ENCODE measurements at places on chromosomes 13 and 19.

DNA sequence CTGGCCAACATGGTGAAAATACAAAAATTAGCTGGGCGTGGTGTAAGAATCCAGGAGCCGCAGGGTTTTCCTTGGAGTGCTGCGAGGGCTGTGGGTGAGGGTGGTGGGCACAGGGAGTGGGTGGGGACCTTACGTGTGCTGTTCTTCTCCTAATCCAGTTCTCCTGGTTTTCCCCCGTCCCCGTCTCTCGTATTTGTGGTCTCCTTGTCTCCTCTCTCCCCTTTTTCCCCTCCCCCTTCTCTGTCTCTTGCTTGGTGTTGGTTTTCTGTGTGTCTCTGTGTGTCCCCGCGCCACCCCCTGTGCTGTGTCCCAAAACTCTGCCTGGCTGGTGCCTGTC lies 1.7 kb downstream of the SELENOW start:
- DNase-seq = no peak

DNA sequence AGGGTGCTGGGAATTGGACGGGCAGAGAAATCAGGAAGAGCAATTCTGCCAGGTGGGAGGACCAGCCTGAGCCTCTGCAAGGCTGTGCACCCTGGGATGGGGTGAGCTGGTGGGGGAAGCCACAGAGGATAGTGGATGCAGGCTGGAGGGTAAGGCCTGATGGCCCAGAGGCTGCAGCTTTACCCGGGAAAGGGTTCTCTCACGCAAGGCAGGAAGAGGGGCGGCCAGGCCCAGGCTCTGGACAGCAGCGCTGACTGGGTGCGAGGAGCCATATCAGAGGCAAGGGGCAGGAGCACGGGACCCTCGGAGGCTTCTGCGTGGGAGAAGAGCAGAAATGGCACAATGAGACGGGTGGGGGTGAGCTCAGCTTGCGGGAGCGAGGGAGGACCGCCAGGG lies 104.6 kb downstream of the SOX1 start:
- no peak for DNase-seq

DNA sequence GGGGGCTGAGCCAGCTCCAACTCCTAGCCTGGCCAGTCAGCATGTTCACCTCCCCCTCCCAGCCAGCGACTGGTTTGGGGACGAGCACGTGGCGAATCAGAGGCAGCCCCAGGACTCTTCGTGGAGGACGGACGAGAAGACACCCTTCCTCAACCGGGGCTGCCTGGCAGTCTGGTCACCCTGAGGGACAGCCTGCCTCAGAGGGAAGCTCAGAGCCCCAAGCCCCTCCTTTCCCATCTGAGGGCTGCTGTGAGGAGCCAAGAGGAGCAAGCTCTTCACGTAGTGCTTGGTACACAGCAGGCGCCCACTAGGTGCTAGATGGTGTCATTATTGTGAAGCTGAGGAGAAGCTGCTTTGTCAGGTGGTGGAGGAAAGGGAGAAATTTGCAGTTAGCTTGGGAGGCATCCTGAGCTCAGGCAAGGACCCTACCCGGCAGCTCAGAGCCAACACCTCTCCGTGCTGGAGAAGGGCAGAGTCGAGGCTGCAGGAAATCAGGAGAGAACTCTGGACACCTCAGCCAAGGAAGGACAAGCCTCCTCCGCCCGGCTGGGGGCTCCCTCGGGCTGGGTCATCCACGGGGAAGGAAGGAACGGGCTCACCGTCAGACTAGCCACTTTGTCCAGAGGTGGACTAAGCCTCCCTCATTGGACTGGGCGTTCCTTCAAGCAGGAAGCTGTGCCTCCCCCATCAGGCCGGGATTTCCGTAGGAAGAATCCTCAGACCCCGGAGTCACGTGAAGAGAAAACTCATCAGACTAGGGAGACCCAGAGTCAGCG lies 14.9 kb upstream of the C2CD4C start:
- DNase-seq = no peak

- peak; percentile 37 for DNase-seq
Observed at GRCh38 chr19:54154603-54155345, 4.7 kb downstream of the LENG1 start.

- no peak for DNase-seq
Observed at GRCh38 chr13:95222733-95223018, 78.6 kb downstream of the ABCC4 start.

DNA sequence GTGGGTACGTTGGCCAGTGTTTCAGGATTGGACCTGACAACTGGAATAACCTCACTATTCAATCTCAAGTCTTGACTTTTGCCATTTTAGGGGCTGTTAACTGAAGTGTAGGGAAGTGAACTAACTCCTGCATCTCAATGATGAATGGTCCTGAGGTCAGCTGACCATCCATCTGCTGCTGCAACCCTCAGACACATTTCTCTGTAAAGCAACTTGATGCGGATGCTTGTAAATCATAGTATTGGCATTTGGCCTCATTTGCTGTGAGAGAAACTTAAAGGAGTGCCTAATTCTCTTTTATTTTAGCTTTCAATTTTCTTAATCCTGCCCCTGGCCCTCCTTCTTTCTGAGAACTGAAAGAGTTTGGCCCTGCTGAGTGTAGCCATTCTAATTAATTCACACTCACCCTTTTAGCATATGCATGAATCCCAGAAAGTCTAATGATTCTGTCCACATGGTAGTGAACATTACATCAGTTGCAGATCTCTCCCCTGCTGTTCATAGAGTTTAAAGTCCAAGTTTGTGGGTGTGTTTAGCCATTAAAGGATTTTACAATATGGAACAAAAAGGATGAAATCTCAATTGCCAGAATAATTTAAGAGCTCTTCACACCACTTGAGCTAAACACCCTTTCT lies 1531.4 kb upstream of the SLC10A2 start:
- no peak for DNase-seq

- DNase-seq = no peak
Observed at GRCh38 chr13:29568731-29569130, 26.8 kb downstream of the SLC7A1 start.

GRCh38 chr13:44151474-44151873 lies 222.2 kb upstream of the SERP2 start:
- DNase-seq = no peak

- DNase-seq = no peak
Observed at GRCh38 chr13:44989941-44990340, 603 bp downstream of the GPALPP1 start.

DNA sequence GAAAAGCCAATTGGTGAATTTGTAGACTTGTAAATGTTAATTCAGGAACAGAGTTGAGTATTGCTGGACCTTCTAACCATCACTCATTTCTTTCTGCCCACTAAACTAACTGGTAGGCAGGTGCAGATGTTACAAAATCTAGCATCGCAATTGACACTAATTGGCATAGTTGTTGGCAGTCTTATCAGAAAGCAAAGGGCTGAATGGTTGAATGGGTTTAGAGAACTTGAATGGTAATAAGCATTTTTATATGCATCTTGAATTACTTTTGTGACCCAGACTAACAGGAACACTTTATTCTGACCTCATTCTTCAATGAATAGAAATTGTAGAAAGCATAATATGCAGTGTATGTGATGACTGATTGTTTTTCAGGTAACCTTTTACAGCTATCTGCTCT lies 189.1 kb downstream of the GGACT start:
- no peak for DNase-seq

DNA sequence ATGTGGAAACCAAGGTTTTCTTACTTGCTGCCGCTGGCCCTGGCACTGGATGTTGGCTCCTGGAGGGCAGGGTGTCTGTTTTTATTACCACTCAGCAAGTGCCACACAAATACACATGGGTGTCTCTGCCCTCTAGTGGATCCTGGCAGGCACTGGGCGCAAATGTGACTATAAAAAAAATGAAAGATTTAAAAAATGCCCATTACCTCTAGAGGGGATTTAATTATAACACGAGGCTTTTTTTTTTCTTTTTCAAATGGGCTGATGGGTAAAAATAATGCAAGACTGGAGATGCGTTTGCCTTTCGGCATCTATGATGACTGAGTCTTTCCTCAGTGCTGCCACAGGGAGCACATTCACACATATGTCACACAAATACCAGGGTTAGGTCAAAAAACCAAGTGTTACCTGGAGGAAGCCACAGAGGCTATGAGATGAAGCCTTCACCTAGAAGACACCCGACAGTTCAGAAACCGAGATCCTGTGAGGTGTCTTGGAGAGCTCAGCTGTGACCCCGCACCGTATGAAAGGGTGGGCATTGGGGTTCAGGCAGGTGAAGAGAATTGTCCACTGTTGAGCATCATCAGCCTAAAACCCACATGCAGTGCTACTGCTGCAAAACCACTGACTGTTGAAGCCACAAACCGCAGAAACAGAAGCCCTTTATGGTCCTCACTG lies 25.7 kb downstream of the CHAMP1 start:
- DNase-seq = peak; percentile 71

DNA sequence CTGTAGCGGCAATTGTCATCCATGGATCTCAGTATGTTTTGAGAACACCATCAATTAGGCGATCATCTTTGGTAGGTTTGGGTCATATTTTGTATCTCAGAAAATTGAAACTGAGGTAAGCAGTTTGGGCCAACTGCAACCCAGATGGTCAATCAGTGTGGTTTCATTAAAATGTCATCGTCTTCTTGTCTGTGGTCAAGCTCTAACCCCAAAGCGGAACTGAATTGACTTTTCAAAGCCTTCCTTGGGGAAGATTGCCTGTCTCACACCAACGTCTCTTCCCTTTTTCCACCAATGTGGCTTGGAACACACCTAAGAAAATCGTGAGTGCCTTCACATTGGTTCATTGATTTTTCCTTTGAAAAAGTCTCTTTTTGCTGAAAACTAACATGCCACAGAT lies 56.3 kb upstream of the UBAC2 start:
- no peak for DNase-seq

DNA sequence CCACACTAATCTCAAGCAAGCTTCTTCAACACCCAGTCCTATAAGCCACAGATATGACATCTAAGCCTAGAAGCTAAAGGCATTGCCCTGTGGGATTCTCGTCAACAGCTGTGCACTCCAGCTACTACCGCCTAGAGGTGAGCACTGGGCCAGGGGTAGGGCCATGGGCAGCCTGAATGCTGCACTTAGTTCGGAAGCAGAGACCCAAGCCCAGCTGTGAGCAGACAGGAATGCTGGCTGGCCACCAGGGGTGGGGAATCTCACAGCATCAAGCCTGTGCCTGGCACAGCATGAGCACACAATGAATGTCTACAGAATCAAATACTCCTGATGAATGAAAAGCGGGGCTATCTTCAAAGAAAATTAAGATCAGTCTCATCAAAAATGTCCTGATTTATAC lies 167.5 kb upstream of the UBL3 start:
- DNase-seq = no peak

GRCh38 chr13:75226733-75227435 lies 255.1 kb downstream of the TBC1D4 start:
- DNase-seq = no peak

DNA sequence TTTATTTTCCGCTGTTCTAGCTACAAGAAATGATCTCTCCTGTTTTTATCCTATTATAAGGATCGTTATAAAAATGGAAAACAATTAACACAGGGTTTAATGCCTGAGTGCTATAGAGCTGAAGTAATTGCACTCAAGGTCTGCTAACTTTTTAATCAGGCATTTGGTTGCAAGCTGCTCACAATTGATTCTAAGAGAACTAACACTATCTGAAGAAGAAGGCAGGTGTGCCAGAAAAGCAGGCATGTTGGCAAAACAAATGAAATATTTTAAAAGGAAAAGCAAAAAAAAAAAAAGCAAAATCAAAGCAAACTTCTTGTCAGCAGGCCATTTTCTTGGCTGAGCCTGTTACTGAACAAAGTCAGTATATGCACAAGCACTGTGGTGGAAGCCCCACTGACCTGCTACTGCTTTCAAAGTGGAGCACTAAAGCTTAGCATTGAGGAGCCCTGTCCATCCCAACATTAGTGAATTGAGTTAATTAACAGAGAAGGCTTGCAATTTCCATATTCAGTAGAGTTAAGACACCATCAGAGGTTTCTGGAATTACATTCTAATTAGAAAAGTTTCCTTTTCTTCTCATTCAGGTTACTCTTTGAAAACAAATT lies 574.2 kb downstream of the PCDH9 start:
- DNase-seq = no peak

DNA sequence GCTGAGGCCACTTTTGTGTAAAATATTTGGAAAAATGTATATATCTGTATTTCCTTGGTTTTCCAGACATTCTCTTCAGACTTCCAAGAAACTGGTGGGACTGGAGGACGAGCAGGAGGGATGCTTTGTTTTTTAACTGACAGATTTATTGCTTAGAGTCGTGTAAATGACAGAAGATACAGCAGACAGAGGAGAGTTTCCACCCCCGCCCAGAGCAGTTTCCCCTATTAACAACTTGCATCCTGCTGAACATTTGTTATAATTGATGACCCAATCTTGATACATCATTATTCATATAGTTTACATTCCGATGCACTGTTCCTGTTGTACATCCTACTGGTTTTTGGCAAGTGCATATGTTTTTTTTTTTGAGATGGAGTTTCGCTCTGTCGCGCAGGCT lies 7.1 kb upstream of the DOCK6 start:
- DNase-seq = no peak

DNA sequence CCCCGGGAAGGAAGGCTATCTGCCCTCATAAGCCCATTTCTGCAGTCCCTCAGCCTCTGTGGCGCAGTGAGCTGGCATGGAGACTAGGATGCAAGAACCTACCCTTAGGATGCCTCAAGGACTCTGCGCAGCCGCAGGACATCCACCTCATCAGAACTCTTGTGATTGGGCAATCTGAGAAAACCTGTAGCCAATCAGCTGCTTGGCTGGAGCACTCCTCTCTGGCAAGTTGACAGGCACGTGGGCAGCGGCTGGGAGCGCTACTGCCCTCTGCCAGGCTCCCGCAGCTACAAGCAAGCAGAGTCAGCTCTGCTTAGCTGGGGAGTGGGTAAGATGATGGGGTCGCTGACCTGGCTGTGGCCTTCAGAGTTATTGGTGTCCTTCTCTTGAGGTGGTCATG lies 1.5 kb upstream of the ECSIT start:
- DNase-seq = peak; percentile 45

- peak; percentile 22 for DNase-seq
Observed at GRCh38 chr13:75803164-75803611, 167.1 kb downstream of the LMO7 start.

GRCh38 chr13:71939186-71939585 lies 72.2 kb upstream of the DACH1 start:
- no peak for DNase-seq

DNA sequence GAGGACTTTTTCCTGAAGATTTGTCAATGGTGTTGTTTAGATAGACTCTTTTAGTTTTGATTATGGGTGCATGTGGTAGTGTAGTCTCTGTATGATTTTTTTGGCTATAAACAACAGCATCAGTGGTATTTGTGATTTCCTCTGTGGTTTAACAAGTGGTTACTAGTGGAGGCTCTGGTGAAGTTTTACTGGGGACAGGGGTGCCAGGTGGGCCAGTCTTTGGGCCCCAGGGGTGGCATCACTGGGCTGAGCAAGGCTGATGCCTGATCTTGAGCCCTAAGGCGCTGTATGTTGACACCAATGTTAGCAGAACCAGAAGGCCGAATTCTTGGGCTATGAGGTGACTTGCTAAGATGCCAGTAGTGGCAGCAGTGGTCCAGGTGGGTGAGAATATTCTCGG lies 811.4 kb downstream of the DACH1 start:
- DNase-seq = no peak

- peak; percentile 34 for DNase-seq
Observed at GRCh38 chr19:38004521-38005223, 97.7 kb downstream of the SIPA1L3 start.

DNA sequence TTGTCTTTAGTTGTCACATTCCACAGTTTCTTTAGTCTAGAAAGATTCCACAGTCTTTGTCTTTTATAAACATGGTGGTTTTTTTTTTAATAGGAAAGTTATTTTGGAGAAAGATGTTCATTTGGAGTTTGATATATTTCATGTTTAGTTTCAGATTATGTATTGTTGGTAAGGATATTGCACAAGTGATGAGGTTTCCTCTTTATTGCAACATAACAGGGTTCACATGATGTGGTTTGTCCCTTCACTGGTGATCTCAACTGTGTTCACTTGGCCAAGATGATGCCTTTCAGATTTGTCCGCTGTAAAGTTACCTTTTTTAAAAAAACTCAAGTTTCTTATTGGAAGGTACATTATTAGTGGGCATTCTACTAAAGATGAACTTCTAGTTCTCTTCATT lies 3.2 kb downstream of the ZNF230 start:
- no peak for DNase-seq
